Karpas-422 (cell line): ENCODE measurements at places on chromosomes 11 and 22. TPM values are rescaled to one million over a fixed set of nuclear protein-coding genes. Genes with fewer than 3 reads are reported as not detected.

DNA sequence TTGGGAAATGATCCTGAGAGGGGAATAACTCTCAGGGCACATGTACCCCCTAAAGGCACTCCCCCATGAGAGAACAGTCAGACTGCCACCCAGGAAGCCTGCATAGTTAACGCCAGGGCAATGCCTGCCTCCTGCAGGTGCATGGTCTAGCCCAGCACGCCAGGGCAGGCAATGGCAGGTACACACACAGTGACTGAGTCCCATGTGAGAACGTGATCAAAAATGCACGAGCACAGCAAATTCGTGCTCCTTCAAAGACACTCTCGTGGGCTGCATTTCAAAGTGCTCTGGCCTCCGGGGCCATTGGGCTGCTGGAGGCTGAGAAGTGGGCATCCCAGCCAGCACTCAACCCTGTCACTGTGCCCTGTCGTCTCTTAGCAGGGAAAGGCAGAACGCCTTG is 79.7 kb downstream of the SHANK2 start:
- no peak for DNase-seq

The PTPRCAP gene
- 161 and 348 TPM in 2 replicates for total RNA-seq

- DNase-seq: peak; percentile 50
Observed at GRCh38 chr11:114258696-114259095, 37.5 kb upstream of the NNMT start.

The GUCY1A2 gene
- 0.04 TPM in 1 of 2 replicates, not detected in the other for total RNA-seq
